ENCODE measurements at places on chromosomes 2 and 18. TPM values are rescaled to one million over a fixed set of nuclear protein-coding genes. Genes with fewer than 3 reads are reported as not detected.

Gene STRN
- total RNA-seq = 18.5 TPM

Gene BUB1
- total RNA-seq = 35.7 TPM

Gene MAT2A
- total RNA-seq = 80.9 TPM

Gene PSMA8
- not detected for total RNA-seq

Gene ALPI
- total RNA-seq = not detected

Gene SCN7A
- total RNA-seq = under 0.01 TPM

Gene CD8B
- not detected for total RNA-seq

Gene UPP2
- not detected for total RNA-seq
